ENCODE measurements at places on chromosomes 4 and X. TPM values are rescaled to one million over a fixed set of nuclear protein-coding genes. Genes with fewer than 3 reads are reported as not detected.

GRCh38 chr4:8153441-8153840, 5.2 kb downstream of the ABLIM2 start:
- DNase-seq, result no peak

- DNase-seq, result no peak
Observed at GRCh38 chr4:142703694-142704309, 142.3 kb downstream of the INPP4B start.

Gene VMA21
- total RNA-seq, result 45.4 TPM

DNA sequence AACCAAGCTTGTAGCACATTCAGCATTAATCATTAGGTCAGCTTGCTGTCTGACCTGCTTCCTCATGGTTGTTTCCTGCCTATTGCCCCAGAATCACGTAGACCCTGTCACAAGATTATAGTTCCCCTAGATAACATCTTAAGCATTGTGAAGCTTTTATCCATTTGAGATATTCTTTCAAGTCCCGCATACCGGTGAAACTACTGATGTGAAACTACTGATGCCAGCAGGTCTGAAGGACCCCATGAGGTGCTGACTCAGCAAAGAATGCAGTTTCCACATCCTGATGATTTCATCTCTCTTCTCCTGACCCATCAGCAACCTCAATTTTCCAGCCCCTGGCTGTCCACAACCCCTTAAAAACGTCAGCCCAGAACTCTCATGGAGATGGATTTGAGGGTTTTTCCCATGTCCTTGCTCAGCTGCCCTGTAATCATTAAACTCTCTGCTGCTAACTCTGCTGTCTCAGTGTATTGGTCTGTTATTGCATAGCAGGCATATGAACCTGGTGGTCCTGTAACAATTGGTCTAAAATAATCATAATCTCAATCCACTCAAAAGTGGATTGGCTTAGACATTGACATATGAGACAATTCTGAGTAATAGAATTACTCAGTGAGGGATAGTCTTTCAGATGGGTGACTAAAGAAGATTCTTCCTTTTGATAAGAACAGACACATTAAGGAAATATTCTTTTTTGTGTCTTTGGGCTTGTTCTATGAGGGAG, 26.3 kb upstream of the UBA6 start:
- peak; percentile 87 for DNase-seq

Gene HERC5
- total RNA-seq, result not detected

DNA sequence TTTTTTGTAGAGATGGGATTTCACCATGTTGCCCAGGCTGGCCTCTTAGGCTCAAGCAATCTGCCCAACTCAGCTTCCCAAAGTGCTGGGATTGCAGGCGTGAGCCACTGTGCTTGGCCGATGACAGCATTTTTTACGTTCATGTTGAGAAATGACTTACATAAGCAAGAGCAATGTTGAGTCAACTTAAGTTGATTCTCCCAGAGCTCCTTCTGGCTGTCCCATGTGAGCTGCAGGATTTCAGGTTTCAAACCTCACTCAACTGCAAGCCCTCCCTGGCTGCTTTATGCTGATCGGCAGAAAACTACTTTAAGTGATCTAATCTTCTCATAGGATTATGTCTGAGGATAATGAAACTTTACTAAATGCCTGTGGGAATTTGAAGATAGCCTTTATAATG, 86.8 kb downstream of the GC start:
- DNase-seq, result no peak

DNA sequence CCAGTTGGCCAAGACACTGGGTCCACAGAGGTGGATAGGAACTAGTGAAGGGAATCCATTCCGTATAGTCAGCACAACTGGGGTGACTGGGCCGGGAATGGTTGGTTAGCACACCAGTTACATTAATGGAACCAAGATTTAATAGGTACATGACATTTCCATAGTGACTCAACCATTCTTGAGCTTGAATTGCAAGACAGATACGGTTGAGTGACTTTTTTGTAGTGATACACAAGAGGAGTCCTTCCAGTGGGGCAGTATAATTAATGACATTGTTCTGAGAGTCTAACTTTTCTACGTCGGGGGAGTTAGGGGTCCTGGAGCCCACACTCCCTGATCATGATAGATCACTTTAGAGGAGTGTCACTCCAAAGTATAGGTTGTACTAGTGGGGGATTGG, 211.6 kb upstream of the CXCL13 start:
- no peak for DNase-seq

DNA sequence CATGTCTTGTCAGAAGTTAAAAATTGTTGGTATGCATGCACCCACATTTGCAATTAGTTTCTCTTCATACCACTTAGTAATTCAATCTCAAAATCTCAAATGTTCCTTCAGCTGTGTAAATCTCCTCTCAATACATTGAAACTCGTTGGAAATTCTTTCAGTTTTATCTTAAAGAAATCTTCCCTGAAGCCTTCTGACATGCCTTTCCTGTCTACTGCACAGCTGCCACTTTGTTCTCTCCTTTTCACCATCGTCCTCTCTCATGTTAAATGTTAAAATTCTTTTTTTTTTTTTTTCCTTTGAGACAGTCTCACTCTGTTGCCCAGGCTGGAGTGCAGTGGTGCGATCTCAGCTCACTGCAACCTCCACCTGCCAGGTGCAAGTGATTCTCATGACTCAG, 30.9 kb downstream of the MCUB start:
- DNase-seq, result no peak

GRCh38 chrX:132292793-132293192, 73.5 kb upstream of the RAP2C start:
- peak; percentile 31 for DNase-seq

DNA sequence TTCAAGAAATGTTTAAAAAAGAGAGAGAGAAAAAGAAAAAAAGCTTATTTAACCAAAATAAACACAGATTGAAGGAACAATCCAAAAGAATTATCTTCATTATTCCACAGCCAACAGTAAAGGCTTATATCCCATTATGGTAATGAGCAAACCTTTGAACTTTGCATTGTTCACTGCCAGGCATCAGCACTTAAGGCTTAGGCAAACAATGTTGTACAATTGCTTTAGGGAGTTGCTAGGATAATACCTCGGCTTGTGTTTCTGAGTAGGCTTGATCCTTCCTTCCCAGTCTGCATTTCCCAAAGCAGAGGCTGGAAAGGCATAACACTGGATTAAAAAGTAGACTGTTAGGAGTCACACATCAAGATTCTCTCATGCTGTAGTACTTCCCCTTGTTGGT, 352.7 kb upstream of the IGFBP7 start:
- no peak for DNase-seq

Gene LEF1
- total RNA-seq, result not detected

DNA sequence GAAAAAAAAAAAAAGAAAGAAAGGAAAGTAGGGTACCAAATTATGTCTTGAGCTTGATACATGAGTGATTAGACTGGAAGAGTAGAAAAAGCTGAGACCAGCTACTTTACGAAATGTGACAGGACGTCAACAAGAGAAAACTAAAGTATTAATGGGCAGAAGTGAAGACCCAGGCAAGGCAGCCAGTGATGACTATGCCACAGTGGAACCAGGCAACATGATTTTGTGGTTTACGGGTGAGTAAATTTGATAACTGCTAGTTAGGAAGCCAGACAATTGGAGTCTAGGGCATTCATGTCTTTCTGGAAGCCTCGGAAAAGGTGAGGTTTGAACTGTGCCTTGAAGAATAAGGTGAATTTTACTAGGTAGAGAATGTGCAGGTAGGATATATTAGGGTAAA, 326.4 kb downstream of the TENM3 start:
- no peak for DNase-seq

GRCh38 chrX:39773923-39774773, 323.6 kb downstream of the BCOR start:
- no peak for DNase-seq

GRCh38 chrX:119989905-119990555, 46.5 kb upstream of the NKAP start:
- DNase-seq, result no peak

GRCh38 chr4:10758906-10759305, 74.3 kb upstream of the CLNK start:
- no peak for DNase-seq

DNA sequence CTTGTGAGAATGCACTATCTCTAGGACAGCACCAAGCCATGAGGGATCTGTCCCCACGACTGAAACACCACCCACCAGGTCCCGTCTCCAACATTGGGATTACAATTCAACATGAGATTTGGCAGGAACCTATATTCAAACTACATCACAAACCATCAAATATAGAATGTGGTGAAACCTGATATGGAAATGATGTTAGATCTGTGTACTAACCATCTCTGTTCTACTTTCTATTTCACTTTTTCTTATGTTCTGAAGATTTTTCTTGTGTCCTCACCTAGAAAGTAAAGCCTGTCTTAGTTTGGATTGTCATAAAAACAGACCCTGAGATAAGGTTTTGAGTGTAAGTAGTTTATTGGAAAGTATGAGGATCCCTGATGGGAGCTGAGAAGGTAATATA, 37.8 kb upstream of the TACR3 start:
- no peak for DNase-seq

GRCh38 chrX:114717921-114718320, 134.0 kb downstream of the HTR2C start:
- DNase-seq, result no peak

GRCh38 chr4:67521506-67521905, 23.8 kb downstream of the CENPC start:
- DNase-seq, result no peak
